Gastroesophageal sphincter (tissue), 4 donors: ENCODE measurements at places on chromosomes 16 and 17. TPM values are rescaled to one million over a fixed set of nuclear protein-coding genes. Genes with fewer than 3 reads are reported as not detected.

GINS2 gene
- 0.54 TPM for total RNA-seq

NACA2 gene
- total RNA-seq = not detected

TMIGD1 gene
- not detected for total RNA-seq

DNAJA3 gene
- total RNA-seq = 39.6 TPM

KRT36 gene
- not detected for total RNA-seq

BEAN1 gene
- 0.47 TPM for total RNA-seq

MYH3 gene
- total RNA-seq = 1.9 TPM

TBC1D28 gene
- not detected for total RNA-seq

SSTR5 gene
- not detected for total RNA-seq

VASN gene
- total RNA-seq = 18.6 TPM

FSCN2 gene
- total RNA-seq = 0.49 TPM

NPIPB2 gene
- total RNA-seq = 1.4 TPM

CACNG4 gene
- total RNA-seq = 2.1 TPM

CORO6 gene
- total RNA-seq = 138 TPM

KRTAP1-5 gene
- total RNA-seq = not detected

TUBB3 gene
- total RNA-seq = 5.3 TPM

SLC13A2 gene
- total RNA-seq = 0.37 TPM

CDRT15 gene
- total RNA-seq = not detected

ANKS3 gene
- total RNA-seq = 25.8 TPM

SPEM2 gene
- not detected for total RNA-seq

ITGA2B gene
- 1.2 TPM for total RNA-seq

FBXL16 gene
- 0.27 TPM for total RNA-seq

SHISA6 gene
- total RNA-seq = 1.4 TPM

TPSD1 gene
- total RNA-seq = 2.8 TPM

RCVRN gene
- total RNA-seq = 0.32 TPM

ITGB3 gene
- 22.1 TPM for total RNA-seq

ZNF174 gene
- total RNA-seq = 12.1 TPM

OR1A1 gene
- total RNA-seq = not detected

CHST6 gene
- total RNA-seq = 0.62 TPM

GSE1 gene
- 59.9 TPM for total RNA-seq

RSKR gene
- 8.1 TPM for total RNA-seq

HBZ gene
- total RNA-seq = not detected

RHBDF1 gene
- 21.0 TPM for total RNA-seq

PDIA2 gene
- total RNA-seq = 0.93 TPM

CCL1 gene
- not detected for total RNA-seq

KRTAP4-9 gene
- not detected for total RNA-seq

ZSCAN10 gene
- 1.7 TPM for total RNA-seq

TNFRSF17 gene
- 0.45 TPM for total RNA-seq

ZPBP2 gene
- not detected for total RNA-seq

ZNF48 gene
- total RNA-seq = 17.5 TPM

SPNS3 gene
- total RNA-seq = not detected

TNFSF13 gene
- total RNA-seq = 19.5 TPM

VKORC1 gene
- 114 TPM for total RNA-seq

C17orf113 gene
- total RNA-seq = 0.27 TPM
